ENCODE measurements at places on chromosomes 1 and 21. TPM values are rescaled to one million over a fixed set of nuclear protein-coding genes. Genes with fewer than 3 reads are reported as not detected.

The TMEM269 gene
- not detected for total RNA-seq

The TNFAIP8L2 gene
- 4.8 TPM for total RNA-seq

The CROCC gene
- total RNA-seq = 10.0 TPM

The XKR8 gene
- total RNA-seq = 10.8 TPM

The RIPPLY3 gene
- not detected for total RNA-seq

The LHX8 gene
- not detected for total RNA-seq

The TSPAN1 gene
- total RNA-seq = 2.3 TPM

The AIM2 gene
- total RNA-seq = not detected

The DIRAS3 gene
- total RNA-seq = 0.96 TPM

The OR2AK2 gene
- total RNA-seq = not detected

The KCNQ4 gene
- 1.7 TPM for total RNA-seq

The OR2L3 gene
- total RNA-seq = not detected

Data from right atrium auricular region (tissue), 2 donors.